ENCODE measurements at places on chromosomes 3 and 15.

DNA sequence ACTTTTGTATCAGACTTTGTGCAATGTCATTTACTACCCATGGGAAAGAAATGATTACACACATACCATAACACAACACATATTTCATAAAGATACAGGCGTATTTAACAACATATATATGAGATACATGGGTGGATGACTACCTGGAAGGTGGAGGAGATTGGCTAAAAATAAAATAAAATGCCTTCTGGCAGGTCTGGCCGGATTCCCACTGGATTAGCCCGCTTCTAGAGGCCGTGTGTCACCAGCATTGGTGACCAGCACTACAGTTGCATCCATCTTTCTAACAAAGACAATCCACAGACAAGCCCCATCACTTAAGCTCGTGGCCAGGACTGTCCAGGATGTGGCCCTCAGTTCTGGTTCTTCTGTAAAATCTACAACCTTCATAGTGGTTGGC is 21.0 kb upstream of the SEC22A start:
- DNase-seq, result no peak

GRCh38 chr15:71332431-71333004 is 217.2 kb downstream of the THSD4 start:
- DNase-seq, result no peak

DNA sequence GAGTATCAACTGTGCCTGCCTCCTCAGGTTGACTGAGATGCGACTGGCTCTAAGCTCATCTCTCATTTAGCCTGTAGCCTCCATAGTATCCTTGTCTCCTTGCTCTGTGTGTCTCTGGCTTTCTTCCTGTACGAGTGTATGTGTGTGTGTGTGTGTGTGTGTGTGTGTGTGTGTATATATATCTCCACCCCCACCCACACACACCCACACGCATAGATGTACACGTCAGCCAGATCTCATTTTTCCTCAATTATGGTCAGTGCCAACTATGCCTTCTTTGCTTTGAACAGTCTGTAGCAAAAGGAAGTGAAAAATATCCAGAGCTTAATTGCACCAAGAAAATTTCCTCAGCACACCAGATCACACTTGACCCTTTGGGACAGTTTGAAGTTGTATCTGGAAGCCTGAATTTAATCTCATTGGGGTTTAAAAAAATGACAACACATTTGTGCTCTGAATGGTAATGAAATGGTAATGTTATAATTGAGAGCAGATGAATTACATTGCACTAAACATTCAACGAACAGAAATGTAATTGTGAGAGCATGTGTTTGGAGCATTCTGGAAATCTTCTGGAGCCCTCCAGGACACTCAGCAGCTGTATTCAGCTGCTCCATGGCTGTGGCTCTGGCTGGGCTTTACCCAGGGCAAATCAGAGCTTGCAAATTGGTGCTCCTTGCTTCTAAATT is 63.6 kb downstream of the RYR3 start:
- no peak for DNase-seq

DNA sequence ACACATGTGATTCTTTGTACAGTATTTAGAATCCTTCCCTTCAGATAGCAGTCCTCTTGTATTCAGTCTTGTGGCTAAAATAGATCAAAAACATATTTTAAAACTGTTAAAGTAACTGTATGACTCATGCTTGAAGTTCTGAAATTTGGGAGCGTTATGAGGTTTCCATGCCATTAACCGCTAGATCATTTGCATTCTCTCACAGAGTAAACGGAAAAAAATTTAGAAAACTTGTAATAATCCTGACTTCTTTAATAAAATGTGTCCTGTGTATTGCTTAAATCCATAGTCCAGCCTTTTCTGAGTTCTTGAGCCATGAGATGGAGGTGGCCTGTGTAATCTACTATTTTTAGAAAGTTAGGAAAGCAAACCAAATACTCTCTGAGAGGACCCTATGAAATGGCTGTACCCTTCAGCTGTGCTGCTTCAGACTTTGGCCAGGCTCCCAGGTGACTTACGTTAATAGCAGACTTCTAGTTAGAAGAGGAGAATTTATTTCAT is 33.8 kb downstream of the MBNL1 start:
- DNase-seq, result no peak

DNA sequence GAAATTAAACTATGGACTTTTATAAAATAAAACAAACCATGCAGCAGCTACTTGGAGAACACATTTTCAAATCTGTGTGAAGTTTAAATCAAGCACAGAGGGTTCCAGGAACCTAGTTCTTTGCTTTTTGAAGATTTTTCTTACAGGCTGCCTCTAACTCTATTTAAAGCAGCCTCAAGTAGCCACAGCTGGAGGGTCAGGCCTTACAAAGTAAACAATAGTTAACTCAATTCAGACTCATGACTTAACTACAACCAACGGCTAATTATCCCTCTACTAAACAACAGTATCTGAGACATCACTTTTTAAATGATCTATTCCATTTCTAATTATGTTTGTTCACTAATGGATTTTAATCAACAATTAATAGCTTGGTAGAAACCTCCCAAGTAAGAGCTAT is 9.8 kb downstream of the LRIG1 start:
- DNase-seq, result no peak

DNA sequence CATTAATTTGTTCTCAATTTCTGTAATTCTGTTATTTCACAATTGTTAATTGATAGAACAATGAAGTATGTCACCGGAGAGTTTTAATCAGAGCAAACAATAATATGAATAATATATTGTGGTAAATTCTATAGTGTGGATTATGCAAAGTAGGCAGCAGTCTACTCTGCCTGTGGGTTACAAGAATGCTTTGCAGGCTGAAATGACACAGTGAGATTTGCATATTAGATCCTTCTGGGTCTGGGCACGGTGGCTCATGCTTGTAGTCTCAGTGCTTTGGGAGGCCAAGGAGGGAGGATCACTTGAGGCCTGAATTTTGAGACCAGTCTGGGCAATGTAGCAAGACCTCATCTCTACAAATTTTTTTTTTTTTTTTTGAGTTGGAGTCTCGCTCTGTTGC is 12.5 kb downstream of the COPG1 start:
- no peak for DNase-seq

- no peak for DNase-seq
Observed at GRCh38 chr3:107630779-107631178, 108.0 kb downstream of the BBX start.

DNA sequence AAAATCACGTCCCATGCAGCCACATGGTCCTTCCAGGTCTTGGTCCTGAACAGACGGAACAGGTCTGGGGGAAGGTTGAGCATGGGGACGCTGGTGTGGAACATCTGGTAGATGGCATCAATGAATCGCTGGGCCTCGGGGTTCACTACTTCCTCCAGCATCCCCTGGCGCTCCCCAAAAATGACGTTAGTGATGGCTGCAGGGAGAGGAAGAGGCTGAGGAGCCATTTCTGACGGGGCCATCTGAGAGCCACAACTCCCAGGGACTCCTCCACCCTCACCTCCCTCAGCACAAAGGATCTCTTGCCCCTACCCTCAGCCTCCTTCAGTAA is 23.7 kb downstream of the CYP11A1 start:
- no peak for DNase-seq

DNA sequence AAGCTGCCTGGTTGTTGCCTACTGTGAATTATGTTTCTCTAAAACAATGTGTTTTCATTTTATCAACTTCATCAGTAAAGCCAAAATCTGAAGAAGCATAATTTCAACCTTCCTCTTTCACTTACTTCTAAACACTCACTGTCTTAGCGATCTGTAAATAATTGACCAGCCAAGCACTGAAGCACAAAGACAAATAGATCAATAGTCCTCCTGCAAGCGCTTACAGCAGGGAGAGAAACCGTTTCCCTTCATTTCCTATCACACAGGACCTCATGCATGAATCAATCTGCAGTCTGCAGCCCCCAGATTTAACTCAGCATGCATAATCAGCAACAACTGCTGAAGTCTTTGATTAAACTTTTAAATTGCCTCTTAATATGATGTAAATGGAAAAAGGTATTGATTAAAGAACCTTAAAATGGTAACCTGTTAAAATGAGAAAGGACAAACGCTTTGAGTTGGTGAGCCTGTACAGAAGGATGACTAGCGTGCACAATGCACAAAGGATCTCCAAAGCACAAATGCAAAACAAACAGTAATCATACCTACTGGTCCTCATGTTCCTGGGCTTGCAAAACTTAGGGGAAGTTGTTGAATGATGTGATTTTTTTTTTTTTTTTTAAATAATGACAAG is 370.2 kb upstream of the ZNF385D start:
- no peak for DNase-seq

GRCh38 chr15:52208306-52208946 is 17.2 kb upstream of the GNB5 start:
- peak; percentile 38 for DNase-seq

GRCh38 chr15:92421976-92422375 is 28.3 kb downstream of the ST8SIA2 start:
- DNase-seq, result no peak

GRCh38 chr15:78448441-78449219 is 10.6 kb downstream of the IREB2 start:
- DNase-seq, result no peak

GRCh38 chr15:25691544-25692430 is 171.3 kb downstream of the ATP10A start:
- DNase-seq, result no peak

DNA sequence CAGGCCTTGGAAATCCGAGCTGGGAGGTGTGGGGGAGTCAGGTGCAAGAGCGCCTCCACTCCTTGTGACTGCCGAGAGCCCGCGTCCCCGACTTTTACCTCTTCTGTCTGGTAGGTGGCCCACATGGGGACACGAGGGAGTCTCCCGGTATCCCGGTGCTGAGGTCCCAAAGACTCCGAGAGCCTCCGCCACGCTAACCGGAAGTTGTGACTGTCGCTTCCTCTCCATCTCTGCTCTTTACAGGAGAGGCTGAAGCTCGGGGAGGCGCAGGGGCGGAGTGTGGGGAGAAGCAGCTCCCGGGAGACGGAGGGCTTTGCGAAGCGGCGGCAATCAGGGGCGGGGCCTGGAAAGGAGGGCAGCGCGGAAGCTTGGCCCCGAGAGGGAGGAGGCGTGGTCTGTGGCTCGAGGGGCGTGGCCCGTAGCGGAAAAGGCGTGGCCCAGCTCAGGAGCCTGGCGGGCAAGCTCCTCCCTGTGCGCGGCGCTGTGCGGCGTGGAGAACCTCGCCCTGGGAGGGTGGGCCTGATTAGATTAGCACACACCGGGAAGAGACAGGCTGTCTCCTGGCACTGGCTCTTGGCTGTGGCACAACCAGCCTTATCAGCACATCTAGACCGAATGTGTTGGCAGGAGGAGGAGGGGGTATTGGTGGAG is 143.9 kb downstream of the GABRB3 start:
- DNase-seq, result no peak

DNA sequence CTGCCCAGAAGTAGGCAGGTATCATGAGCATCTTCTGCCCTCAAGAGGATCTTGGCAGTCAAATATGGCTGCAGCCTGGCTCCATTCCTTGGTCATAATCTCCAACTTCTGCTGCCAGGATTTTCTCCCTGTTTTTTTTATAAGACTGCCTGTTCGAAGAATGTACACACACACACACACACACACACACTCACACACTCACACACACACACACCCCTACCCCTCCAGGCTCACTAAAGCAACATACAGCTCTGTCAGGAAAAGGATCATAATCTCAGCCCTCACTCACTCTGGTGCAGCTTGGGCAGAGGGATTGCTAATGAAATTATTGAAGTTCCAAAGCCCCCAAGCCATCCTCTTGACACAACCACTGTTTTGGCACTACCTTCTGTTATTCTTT is 129.2 kb upstream of the BFSP2 start:
- DNase-seq, result no peak

DNA sequence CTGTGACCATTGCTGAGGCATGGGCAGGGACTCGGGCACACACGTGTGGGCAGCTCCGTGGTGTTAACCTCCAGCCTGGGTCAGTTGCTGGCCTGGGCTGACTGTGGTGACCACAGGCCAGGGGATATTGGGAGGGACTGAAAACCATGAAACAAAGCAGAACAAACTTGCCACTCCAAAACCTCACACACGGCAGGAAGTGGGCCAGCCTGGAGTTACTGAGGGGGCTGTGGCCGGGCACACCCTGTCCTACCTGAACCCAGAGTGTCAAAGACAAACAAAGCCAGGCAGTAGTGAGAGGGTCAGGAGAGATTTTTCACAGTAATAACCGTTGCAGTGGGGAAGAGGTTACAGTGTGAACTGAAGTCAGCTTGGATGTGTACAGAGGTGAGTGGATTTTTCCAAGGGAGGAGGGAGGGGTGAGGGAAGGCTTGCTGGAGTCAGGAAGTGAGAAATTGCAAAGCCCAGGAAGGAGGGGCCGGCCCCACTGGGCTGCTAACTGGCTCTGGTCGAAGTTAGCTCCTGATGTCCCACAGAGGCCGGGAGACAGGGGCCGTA is 40.0 kb upstream of the ATP10A start:
- no peak for DNase-seq

- no peak for DNase-seq
Observed at GRCh38 chr3:169118666-169119370, 544.7 kb downstream of the MECOM start.
